CD14-positive monocyte (primary cell): ENCODE measurements at places on chromosomes 2 and 18.

GRCh38 chr2:45236268-45236667 lies 227.0 kb upstream of the SIX2 start:
- DNase-seq, result no peak

DNA sequence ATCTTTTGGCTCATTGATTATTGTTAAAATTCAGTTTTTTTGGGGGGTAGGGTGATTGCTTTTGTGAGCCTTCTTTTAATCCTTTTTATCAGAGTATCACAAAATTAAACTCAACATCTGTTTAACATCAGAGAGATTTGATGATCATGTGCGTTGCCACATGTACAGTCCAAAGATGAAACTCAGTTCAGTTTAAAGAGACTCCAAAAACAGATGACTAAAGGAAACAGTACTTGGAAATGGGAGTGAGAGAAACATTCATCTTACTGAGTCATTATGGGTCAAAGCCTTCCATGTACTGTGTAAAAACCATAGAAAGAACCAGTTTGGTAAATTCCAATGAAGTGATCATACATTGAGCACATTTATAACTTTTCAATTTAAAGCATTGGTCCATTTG lies 53.0 kb downstream of the LYPD6 start:
- no peak for DNase-seq

- no peak for DNase-seq
Observed at GRCh38 chr2:217419055-217419671, 559.3 kb upstream of the TNP1 start.

- no peak for DNase-seq
Observed at GRCh38 chr2:215356948-215357461, 45.1 kb downstream of the ATIC start.

DNA sequence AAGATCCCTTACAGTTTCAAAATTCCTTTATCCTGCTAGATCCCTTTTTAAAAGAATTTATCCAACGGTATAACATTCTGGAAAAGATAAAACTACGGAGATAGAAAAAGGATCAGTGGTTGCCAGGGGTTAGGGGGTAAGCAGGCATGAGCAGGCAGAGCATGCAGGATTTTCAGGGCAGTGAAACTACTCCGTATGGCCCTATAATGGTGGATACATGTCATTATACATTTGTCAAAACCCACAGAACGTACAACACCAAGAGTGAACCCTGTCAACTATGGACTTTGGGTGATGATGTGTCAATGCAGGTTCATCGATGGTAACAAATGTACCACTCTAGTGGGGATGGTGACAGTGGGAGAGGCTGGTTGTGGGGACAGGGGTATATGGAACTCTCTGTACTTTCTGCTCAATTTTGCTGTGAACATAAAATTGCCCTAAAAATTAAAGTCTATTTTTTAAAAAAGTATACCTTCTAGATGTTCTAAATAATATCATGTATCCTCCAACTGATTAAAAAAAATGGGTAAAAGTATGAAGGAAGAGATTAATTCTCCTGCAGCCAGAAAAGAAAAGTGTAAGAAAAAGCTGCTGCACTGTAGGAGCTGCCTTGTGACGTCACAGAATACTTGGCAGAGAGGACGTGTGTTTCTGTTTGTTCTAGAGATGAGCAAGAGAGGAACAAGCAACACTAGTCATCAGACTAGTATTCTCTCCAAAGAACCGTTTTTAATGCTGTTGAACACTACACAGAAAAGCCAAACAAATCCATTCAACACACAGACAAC lies 23.6 kb downstream of the ANKRD44 start:
- DNase-seq, result peak; percentile 87

DNA sequence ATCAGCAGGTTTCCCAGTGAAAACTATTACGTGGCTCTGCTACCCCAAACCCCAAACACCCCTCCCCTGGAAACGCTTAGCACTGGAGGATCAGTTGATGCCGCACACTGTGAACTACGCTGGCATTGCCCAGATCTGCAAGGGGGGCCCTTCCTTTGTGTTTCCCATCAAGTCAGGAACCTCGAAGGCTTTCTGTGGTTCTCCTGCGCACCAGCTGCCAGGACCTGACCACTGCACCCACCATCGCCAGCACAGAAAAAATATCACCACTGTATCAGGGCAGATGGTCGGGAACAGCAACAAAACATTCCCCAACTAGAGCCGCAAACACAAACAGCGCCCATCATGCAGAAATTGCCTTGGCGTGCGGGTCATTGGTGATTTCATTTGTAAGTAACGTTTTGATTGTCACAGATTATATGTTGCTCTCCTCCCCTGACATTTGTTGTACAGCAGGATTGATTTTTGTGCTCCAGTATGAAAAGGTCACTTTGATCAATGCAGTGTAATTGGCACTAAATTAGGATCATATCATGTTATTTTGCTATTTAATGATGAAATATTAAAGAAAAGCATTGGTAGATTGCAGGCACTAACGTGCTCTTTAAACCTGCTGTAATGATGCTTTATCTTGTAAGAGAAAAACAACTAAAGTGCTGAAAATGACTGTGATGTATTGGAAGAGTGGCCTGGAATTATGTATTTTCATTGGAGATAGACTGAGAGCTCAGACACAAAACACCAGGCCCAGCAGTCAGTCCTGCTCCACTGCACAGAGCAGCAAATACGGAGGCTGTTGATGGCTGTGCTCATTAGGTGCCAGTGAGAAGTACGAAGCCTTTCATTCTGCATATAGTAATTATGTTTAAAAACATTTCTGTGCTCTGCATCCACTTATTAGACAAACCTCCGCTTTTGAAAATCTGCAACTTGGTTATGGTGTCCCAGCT lies 833.2 kb upstream of the SALL3 start:
- DNase-seq, result no peak

DNA sequence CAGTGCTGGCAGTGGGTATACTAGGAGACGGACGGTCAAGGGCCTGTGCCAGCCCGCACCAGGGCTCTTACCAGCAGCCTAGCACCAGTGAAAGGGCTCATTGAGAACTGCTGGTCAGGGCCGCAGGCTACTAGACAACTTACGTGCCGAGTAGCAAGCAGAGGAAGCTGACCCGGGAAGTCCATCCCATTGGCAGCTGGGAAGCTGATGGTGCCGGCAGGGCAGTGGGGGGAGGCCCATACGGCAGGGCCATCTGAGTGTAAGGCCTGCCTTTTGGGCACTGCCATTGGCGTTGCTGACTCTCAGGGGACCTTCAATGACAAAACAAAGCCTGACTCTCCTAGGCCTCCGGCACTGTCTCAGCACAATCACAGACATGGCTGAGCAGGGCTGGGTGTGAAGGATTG lies 20.6 kb downstream of the EFR3B start:
- DNase-seq, result no peak

DNA sequence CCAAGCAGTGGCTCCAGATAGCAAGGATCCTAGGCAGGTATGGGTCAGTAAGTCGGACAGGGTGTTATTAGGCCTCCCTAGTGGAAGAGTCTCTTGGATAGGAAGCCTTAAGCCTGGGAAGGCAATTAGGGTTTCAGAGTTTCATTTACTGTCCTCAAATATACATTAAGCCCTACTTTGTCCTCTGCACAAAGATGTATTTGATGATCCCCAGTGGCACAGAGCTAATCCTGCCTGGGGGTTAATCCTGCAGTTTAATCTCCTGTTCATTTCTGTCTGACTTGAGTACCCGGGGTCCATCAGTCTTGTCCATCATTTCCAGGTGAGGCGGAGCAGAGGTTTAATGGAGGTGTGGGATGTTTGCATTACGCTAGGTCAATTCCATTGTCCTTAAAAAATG lies 62.0 kb downstream of the MTCL1 start:
- DNase-seq, result no peak

DNA sequence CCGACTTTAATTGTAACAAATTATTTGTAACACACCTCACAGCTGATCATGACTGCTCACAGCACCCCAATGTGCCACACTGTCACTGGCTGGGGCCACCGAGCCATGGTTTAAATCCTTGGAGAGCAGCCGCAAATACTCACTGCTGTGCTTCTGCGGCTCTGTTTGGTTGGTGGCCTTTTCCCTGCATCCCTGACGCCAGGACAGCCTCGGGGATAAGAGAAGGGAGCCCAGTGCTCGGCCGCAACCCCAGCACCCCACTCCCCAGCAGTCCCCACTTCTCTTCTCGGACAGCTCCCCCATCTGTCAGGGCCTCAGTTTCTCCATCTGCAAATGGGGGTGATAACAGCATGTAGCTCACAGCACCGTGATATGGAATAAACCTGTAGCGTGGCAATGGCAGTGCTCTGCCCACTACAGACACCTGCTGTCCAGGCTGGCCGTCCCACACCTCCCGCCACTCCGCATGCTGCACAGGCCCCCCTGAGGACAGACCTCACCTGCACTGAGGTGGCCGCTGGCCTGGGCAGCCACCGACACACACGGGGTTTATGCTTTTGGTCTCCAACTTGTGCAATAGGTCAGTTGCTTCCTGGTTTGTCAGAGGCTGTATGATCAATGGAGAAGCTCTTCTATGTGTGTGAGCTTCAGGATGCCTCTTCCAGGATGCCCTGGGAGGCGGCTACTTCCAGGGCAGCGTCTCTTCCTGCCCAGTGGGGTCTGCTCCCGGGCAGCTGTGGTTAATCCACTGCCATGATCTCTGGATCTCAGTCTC lies 87.1 kb downstream of the NDUFA10 start:
- no peak for DNase-seq

GRCh38 chr2:182266909-182267308 lies 159.9 kb downstream of the PDE1A start:
- no peak for DNase-seq

- no peak for DNase-seq
Observed at GRCh38 chr18:13257361-13257980, 38.9 kb downstream of the LDLRAD4 start.

- no peak for DNase-seq
Observed at GRCh38 chr2:60357996-60358395, 195.5 kb downstream of the BCL11A start.

DNA sequence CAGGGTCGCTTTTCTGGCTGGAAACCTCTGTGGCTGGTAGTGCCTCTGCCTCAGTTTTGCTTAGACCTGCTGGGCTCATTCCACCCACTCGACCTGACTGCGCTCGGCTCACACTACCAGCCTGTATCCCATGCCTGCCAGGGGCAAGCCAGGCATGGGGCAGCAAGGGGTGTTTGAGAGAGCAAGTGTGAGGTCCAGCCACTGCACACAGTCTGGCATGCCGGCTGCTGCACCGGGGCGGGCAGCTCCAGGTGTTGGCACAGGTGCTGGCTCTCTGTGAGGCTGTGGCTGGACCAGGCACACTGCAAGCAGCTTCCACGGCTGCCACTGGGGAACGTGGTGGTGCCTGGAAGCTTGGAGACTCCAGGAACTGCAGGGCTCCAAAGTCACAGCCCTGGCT lies 90.9 kb downstream of the ATAD2B start:
- no peak for DNase-seq

GRCh38 chr2:166060191-166060590 lies 67.6 kb downstream of the SCN1A start:
- DNase-seq, result no peak

GRCh38 chr2:240405684-240406313 lies 29.7 kb upstream of the GPC1 start:
- DNase-seq, result no peak

DNA sequence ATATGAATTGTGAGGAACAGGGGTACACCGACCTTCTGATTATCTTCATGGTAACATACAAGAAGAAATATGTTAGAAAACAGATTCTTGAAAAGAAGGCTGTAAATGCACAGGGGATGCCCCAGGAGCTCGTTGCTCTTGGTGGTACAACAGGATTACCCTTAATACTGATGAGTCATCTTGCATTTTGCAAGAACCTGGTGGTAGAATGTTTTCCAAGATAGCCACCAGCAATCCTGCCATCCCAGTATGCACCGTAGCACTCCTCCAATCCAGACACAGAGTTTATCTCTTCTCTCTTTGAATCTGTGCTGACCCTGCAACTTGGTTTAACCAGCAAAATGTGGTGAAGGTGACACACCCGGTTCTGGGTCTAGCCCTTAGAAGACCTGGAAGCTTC lies 238.3 kb downstream of the EN1 start:
- DNase-seq, result no peak

- DNase-seq, result no peak
Observed at GRCh38 chr2:5394223-5394622, 298.0 kb upstream of the SOX11 start.

GRCh38 chr2:202808754-202809153 lies 62.8 kb downstream of the ICA1L start:
- DNase-seq, result no peak

- no peak for DNase-seq
Observed at GRCh38 chr2:172065111-172065510, 20.2 kb upstream of the DLX1 start.

DNA sequence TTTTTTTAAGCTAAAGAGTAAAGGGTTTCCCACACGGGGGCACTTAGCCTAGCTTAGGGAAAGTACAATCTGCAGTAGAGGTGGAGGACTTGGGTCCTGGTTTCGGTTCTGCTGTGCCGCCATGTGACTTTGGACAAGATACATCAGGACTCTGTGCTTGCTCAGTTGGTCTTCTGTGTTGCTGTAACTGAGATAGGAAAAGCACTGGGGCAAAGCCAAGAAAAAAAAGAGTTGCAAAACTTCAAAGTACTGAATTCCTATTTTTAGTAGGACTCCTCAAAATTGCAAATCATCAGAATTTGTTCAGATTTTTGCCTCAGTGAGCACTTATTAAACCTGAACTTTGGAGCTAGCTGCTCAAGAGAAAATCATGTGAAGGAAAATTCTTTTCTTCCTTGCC lies 96.3 kb upstream of the STON1 start:
- DNase-seq, result peak; percentile 73

- peak; percentile 88 for DNase-seq
Observed at GRCh38 chr2:60710707-60711106, 45.4 kb upstream of the PAPOLG start.

DNA sequence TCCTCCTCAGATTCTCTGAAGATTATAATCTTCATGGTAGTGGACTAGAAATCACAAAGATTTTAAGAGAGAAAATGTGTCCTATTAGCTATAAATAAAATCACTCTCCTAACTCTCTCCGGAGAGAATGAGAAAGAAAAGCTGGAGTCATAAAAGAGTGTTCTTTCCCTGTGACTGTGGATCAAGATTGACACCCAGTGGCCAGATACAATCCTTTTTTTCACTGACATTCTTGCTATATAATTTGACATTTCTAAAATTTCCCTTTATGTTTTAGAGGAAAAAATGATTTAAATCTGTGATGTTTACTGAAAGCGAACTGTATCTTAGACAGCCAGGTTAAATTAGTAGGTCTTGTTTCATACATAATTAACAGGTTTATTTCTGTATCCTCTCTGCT lies 35.4 kb upstream of the LRP2 start:
- no peak for DNase-seq

DNA sequence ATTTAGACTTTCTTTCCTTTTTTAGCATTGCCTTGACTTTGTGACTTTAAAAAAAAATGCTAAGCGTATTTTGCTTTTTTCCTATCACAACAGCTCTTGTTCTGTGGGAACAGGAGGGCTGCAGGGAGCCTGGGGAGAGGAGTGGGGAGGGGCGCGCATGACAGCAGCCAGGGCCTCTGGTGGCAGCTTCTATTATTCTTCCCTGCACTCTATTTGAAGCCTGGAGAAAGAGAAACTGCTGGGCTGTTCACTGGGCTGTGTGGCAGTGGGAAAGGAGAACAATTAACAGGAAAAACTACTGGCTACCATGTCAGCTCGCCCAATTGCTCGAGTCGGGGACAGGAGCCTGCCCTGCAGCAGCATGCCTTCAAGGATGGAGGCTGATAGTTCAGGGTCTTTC lies 119.0 kb upstream of the ZBTB14 start:
- DNase-seq, result no peak
